ENCODE measurements at places on chromosomes 4 and X.

GRCh38 chrX:6021316-6022091, 207.2 kb downstream of the NLGN4X start:
- DNase-seq: peak; percentile 28

GRCh38 chrX:40582811-40583210, 2.0 kb downstream of the ATP6AP2 start:
- DNase-seq: no peak

- DNase-seq: peak; percentile 20
Observed at GRCh38 chr4:67087897-67088296, 457.4 kb downstream of the CENPC start.

GRCh38 chr4:136113921-136114320, 1418.4 kb downstream of the PCDH18 start:
- no peak for DNase-seq

DNA sequence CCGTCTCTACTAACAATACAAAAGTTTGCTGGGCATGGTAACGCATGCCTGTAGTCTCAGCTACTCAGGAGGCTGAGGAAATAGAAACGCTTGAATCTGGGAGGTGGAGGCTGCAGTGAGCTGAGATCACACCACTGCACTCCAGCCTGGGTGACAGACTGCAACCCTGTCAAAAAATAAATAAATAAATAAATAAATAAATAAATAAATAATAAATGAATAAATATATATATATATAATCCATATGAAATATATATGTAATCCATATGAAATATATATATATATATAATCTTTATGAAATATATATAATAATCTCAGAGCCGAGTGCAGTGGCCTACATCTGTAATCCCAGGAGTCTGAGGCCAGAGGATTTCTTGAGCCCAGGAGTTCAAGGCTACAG, 17.8 kb upstream of the RBPJ start:
- DNase-seq: no peak
